Activated naive CD8-positive, alpha-beta T cell treated with anti-CD3 and anti-CD28 coated beads, Interleukin-2, amount 10 ng/mL, durations not matched to agents 7 days and 5 days (primary cell): ENCODE measurements at places on chromosomes 7 and 10. TPM values are rescaled to one million over a fixed set of nuclear protein-coding genes. Genes with fewer than 3 reads are reported as not detected.

GRCh38 chr7:106562711-106563366 lies 98.1 kb downstream of the CCDC71L start:
- DNase-seq = no peak

GRCh38 chr10:22219308-22219707 lies 1.5 kb upstream of the EBLN1 start:
- DNase-seq = no peak

Gene KLLN
- 0.71 TPM for total RNA-seq

DNA sequence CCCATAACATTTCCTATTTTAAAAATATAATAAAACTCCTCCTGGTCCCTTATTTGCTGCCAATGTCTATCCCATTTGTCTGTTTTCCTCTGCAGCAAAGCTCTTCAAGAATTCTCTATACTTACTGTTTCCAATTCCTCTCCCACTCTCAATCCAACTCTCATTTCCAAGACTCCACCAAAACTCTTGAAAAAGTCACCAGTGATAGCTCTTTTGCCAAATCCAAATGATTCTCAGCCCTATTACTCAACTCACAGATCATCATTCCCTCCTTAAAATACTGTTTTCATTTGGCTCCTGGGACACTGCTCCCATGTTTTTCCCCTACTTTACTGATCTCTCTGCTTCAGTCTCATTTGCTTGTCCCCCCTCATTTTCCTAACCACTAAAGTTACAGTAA lies 139.4 kb downstream of the HIBADH start:
- DNase-seq = no peak

- no peak for DNase-seq
Measured at GRCh38 chr10:131346456-131346855, 34.9 kb upstream of the TCERG1L start.

Gene ATG9B
- 11.6 TPM for total RNA-seq

DNA sequence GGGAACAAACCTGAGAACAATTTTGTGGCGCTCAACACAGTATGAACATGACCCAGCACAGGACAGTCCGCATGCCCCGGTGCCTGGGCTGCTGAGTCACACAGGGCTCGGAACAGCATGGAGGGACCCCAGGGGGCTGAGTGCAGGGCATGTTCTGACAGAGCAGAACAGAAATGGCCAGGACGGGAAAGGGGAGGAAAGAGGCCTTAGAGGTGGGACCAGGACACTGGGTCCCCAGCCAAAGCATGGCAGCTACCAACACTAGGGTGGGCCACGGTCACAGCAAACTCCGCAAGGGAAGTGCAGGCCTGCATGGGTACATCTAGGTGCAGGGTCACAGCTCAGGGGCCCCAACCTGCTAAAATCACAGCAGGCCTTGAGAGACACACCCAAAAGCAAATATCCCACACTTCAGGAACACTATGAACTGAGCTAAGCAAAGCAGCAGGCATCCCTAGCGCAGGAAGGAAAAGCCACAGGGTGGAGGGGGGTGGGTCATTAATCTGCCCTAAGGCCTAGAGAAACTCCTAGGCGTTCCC lies 5.6 kb downstream of the IMPDH1 start:
- no peak for DNase-seq

GRCh38 chr7:55477781-55478374 lies 94.4 kb downstream of the VOPP1 start:
- no peak for DNase-seq

Gene GRM3
- total RNA-seq = not detected

DNA sequence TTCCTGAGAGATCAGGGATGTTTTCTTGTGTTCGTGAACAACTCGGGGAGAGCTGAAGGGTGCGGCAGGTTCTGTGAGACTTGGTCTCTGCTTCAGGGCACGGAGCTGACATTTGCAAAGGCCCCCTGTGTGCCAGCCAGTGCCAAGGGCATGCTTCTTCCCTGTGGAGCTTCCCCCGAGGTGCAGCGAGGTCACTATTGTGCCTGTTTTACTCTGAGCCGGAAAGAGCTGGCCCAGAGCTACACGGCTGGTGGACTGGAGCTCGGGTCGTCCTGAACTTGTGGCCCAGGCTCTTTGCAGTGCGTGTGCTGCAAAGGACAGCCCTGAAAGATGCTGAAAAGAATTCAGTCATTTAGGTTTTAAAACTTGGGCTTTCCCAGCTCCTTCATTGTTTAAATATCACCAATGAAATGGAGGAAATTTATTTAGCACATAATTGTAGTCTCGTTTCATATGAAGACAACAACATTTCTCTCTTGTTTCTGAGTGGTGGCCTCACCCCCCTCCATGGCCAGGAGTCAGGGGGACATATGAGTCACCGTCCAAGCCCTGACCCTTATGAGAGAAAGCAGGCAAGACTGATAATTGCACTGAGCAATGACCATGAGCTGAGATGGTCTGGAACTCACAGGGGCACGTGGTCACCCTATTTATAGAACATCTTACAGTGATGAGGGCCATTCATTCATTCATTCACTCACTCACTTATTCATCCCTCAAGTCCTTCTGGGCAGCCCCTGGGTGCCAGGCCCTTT lies 102.6 kb downstream of the PTPRE start:
- DNase-seq = no peak

Gene GNAT3
- not detected for total RNA-seq

- no peak for DNase-seq
Measured at GRCh38 chr10:84261236-84261915, 16.5 kb downstream of the RGR start.

- DNase-seq = no peak
Measured at GRCh38 chr10:92967641-92968040, 93.0 kb upstream of the CYP26C1 start.

GRCh38 chr10:75910032-75910431 lies 478.6 kb downstream of the LRMDA start:
- DNase-seq = no peak

Gene PNLIPRP1
- total RNA-seq = not detected

DNA sequence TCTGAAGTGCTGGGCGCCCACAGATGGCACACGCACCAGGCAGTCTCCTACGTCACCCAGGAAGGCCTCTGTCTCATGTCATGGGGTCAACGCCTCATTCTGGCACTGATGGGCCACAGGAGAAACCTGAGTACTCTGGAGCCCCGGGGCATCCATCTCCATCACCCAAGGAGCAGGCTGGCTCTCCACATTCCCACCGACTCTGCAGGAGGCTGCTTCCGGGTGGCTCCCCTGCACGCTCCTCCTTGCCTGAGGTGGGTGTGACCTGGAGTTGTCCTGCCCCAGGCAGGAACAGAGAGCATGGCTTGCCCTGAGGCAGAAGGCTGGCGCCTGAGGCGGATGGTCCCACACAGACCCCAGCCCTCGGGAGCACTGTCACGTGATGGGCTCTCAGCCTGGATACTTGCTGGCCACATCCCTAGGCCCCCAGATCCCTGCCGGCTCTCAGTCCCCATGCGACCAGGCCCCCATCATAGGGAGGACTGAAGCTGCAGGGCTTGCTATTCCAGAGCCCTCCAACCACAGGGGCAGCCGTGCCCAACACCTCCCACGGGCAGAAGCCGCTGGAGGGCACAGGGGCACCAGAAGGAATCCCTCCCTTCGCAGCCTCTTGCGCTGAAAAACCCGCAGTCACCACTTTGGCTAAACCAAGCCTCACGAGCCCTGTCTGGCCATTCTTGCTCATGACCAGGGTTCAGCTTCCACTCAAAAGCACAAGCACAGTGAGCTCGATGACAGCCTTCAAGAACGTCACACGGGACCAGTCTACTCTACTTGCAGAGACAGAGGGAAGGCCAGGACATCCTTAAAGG lies 80.7 kb downstream of the MAD1L1 start:
- no peak for DNase-seq

Gene TET1
- total RNA-seq = 4.1 TPM

DNA sequence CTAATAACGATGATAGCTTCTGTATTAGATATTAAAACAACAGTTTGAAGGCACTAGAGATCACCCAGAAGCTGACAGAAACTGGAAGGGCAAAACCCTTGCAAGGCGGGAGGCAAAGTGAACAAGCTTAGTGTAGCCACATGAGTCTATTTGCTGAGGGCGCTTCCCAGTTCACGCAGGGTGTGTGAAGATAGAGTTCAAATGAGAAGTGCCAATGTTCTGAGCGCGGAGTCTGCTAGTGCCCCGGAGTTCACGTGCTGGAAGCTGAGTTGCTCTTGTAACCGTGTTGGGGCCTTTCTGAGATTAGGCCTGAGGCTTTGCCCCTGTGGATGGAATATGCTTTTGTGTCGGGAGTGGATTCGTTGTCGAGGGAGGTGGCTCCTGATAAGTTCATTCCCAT lies 16.6 kb upstream of the GTPBP4 start:
- no peak for DNase-seq

- DNase-seq = no peak
Measured at GRCh38 chr7:129777993-129778769, 166.7 kb downstream of the NRF1 start.

Gene OPALIN
- not detected for total RNA-seq

Gene CCDC146
- 10.8 TPM for total RNA-seq

DNA sequence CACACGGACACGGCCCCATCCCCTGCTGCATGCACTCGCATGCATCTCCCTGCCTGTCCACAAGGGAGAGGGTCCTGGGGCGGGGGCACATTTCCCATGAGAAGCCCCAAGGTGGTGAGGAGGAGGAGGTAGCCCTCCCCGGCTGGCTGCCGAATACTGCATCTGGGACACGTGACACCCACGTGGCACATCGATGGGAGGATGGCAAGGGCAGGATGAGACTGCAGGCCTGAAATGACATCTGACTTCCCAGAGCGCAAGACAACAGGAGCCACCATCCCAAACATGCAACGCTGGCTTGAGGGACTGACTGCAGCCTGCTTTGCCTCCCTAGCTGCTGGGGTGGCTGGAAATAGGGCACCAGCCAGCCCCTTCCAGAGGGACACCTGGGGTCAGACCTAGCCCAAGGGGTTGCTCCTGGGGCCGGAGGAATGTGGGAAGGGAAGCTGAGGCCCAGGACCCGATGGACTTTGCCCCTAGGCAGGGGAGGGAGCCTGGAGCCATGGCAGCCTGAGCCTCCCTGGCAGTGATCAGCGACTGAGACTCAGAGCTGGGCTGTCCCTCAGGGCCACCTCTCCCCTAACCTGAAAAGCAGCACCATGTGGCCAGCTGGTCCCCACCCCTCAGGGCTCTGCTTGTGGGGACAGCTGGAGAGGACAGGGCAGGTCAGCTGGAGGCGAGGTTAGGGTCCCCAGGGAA lies 16.1 kb downstream of the BUD23 start:
- no peak for DNase-seq

GRCh38 chr7:136601772-136602171 lies 266.7 kb upstream of the CHRM2 start:
- DNase-seq = no peak

- DNase-seq = no peak
Measured at GRCh38 chr7:95267754-95268153, 56.6 kb downstream of the PON1 start.

Gene ZPBP
- not detected for total RNA-seq

- no peak for DNase-seq
Measured at GRCh38 chr7:156772725-156773124, 120.3 kb downstream of the LMBR1 start.

Gene TFR2
- 11.0 TPM for total RNA-seq

- DNase-seq = no peak
Measured at GRCh38 chr7:47635091-47636080, 53.5 kb upstream of the TNS3 start.

DNA sequence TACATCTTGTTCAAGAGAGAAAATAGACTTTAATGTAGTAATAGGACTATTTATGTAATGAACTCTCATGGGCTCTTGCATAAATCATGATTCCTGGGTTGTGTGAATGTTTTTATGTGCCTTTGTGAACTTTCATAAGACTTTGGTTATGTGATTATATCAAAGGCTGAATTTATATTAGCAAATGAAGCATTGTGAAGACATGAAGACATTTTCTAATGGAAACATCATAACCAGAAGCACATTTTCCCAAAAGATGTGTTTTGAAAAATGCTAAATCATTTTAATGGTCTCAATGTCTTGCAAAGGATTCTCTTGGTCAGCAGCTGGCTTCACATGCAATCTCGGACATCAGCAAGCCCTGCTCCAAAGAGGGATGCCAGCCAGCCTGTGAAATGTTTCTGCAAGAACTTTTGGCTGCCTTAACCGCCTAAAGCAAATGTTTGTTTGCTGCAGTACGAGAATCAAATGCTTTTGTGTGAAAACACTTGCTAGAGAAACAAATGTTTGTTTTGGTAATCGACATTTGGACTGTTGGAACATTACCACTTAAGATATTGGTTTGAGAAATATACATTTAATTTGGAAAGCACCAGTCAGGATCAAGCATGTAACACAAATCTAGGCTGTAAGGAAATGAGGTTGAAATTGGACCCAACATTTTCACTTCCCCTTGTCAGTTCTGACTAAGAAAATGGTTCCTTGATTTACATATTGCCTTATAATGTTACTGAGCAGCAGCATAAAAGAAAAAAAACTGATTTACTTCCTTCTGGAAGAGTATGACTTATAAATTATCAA lies 102.1 kb downstream of the RTKN2 start:
- DNase-seq = no peak

Gene PNLIPRP2
- not detected for total RNA-seq

DNA sequence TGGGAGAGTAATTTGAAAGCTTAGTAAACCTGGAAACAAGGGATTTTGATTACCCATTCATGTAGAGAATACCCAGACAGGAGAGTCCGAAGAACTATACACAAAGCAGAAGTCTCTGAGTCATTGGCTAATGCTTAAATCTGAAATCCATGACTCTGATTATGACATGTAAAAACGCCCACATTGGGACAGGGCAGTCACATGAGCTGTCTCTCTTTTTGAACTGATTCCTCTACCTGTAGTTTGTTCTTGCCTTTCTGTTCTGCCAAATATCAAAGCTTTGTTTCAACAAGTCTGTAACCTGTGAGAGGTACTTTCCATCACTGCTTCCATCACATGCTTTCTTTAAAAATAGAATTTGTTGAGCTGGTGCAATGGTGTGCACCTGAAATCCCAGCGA lies 4.3 kb upstream of the GPNMB start:
- DNase-seq = no peak

Gene IFIT1B
- total RNA-seq = not detected

Gene SEM1
- 42.8 TPM for total RNA-seq

GRCh38 chr7:37768611-37769010 lies 79.8 kb upstream of the NME8 start:
- no peak for DNase-seq

DNA sequence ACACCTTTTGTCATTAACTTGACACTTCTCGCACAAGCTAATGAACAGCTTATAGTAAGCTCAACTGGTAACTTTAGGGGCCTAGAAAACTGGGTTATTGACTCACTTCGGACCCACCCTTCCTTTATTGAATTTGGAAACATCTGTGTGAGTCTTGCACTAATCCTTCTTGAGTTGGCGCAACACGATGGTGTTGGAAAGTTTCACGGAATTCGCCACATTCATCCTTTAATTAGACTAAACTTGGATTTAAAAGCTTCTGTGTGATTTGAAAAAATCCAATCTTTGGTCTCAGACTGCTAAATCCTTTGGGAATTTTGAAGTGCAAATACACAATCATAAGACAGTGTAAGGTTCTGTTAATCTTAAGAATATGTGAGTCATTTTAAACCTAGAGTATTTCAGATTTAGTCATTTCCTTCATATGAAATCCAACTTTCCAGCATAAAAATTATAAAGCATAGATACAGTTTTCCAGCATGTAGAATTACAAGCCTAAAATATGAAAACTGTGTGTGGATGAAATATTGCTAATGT lies 15.1 kb downstream of the FZD8 start:
- DNase-seq = no peak

Gene ZNF804B
- total RNA-seq = not detected

Gene KCNH2
- 0.54 TPM for total RNA-seq

GRCh38 chr7:7306231-7306630 lies 123.9 kb downstream of the C1GALT1 start:
- DNase-seq = no peak
